ENCODE measurements at places on chromosomes 7 and 10.

DNA sequence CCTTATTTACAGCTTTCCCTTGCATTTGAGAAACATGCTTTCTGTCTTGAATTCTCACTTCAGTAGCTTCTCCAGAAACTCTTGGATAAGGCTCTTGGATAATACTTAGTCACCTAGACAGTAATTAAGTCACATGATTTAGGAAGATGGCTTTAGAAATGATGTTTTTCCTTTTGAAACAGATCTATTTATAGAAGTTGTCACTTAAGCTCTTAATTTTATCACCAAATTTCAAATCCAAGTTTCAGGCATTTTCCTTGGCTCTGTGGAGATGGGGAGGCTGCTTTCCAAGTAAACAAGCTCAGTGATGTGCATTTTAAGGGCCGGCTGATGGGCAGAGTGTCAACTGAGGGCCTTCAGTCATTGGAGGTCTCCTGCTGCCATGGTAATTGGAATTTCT lies 130.3 kb downstream of the SRI start:
- no peak for DNase-seq

GRCh38 chr7:140485500-140486265 lies 6.4 kb upstream of the MKRN1 start:
- DNase-seq, result no peak

DNA sequence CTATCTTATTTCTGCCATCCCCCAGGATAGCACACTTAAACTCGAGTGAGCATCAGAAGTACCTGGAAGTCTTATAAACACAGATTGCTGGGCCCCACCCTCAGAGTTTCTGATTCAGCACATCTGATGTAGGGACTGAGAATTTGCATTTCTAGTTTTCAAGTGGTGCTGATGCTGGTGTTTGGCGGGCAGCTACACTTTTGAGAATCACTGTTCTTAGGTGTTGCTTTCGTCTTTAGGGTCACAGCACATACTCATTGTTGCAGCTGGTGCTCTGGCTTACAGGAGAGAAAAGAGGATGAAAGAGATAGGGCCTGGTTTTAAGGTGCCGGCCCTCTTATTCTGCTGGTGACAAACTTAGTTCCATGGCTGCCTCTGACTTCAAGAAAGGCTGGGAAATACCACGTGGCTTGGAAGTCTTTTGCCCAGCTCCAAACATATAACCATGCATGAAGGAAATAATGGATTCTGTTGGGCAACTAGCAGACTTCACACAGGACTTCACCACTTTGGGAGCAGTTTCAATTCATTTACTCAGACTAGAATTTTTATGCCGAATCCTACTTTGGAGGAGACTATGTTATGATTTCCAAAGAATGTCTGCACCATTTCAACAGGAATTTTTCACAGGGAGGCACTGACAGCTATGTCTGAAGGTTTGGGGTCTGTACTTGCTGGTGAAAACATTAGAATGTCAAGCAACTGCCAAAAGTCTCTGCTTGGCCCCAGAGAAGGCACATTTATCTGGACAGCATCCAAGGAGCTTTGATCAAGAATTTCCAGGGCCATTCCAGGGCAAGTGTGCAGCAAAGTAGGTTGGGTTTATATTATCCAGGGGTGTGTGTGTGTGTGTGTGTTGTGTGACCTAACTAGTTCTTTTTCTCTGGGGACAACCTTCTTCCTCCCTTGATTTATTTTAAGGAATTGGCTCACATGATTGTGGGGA lies 6.9 kb upstream of the MINDY4 start:
- DNase-seq, result no peak

DNA sequence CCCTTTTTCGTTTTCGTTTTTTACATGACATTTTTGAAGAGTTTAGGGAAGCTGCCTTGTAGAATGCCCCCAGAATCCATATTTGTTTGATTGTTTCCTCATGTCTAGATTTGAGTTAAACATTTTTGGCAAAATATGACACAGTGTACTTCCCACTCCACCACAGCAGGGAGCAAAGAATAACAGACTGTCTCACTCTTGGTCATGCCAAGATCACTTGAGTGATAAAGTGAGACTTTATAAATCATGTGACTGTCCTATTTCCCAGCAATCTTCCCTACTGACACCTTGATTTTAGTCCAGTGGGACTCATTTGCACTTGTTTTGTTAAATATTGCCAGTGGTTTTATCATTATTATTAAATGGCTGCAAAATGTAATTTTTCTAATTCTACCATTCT lies 44.4 kb upstream of the USP6NL start:
- DNase-seq, result no peak

- DNase-seq, result no peak
Measured at GRCh38 chr10:89204621-89205185, 2.4 kb downstream of the CH25H start.

GRCh38 chr7:33220231-33220630 lies 90.9 kb downstream of the BBS9 start:
- DNase-seq, result no peak

- peak; percentile 77 for DNase-seq
Measured at GRCh38 chr10:5466451-5467206, 32.7 kb downstream of the CALML5 start.

DNA sequence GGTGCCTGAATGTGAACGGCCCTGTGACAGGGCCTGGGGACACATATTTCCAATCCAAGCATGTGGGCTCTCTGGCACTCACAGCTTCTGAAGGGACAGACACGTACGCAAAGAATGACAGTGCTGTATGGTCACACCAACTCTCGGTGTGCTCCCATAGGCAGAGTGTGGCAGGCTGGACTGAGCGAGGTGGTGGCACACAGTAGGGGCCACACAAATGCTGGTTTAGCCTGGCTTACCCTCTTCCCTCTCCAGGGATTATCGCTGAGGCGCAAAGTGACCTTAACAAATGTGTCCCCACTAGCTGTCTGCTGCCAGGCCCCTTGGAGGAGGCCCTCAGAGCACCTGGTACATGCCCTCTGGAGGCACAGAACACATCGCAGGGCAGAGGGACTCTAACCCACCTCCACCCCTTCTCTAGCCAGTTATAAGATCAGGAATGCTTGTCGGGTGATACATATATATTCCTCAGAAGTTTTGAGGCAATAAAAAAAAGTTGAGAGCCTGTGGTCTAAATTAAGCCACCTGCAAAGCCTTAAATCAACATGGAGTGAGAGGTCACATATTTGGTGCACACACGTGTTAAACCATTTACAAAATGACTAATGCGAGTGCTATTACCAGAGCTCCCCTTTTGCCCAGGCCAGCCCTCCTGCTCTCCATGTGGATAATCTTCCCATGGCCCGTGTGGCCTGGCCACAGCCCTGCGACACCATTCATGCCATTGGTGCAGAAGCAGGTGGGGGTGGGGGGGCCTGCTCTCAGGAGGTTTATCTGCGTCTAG lies 262.8 kb upstream of the GRB10 start:
- DNase-seq, result no peak

DNA sequence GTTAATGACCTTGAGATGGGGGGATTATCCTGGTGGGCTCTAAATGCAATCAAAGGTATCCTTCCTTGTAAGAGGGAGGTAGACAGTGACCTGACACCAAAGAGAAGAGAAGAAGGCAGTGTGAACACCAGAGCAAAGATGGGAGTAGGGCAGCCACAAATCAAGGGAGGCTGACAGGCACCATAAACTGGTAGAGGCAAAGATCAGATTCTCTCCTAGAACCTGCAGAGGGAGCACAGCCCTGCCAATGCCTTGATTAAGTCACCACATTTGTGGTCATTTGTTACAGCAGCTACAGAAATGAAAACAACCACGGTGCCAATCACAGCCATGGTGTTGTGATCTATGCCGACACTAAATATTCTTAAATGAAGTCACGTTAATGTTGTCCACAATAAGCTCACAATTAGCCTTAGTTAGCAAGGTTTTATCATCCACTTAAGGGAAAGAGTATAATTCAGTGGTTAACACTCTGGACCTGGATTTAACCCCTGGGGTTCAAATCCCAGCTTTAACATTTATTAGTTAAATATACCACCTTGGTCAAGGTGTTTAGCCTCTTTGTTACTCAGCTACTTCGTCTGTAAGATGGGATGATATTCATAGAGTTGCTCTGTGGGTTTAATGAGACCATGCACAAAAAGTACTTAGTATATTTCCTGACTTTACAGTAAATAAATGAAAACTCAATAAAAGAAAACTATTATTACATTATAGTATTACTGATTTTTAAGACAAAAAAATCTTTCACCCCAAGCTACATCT lies 70.8 kb downstream of the SGMS1 start:
- no peak for DNase-seq

DNA sequence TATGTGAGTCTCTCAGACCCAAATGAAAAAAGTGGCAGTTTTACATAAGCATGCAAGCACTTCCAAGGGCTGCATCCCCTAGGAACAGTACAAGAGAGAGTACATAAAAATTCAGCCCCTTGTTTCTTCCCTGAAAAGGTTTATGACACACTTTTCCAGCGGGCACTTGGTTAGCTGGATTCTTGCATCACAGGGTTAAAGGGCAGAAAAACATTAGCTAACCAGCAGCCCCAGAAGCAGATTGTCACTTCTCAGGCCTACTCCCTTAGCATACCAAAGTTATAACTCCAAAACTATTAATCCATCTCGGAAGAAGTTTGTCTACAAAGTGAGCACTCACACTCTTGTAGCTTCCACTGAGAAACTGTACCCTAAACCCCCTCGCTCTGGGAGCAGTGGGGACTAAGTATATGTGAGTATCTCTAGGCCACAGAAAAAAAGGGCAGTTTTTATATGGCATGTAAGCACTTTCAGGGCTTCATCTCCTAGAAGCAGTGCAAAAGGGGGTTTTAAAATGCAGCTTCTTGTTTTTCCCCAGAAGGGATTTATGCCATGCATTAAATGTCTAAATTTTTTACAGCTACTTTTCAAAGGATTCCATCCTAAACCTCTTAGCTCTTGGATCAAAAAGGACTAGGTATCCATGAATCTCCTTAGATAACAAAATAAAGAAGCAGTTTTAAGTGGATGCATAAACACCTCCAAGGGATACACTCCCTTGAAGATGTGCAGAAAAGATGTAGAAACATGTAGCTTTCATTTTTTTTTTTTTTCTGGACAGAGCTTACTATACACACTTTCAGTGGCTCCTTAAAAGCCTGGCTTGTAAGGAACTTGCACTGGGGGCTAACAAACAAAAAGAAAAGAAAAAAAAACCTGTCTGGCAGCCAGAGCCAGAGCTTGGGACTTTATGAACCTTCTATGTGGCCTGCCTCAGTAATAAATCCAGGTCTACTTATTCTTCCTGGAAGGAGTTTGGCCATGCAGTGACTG lies 956.7 kb downstream of the CCSER2 start:
- no peak for DNase-seq

- DNase-seq, result no peak
Measured at GRCh38 chr7:81331061-81332018, 412.5 kb upstream of the SEMA3C start.

- no peak for DNase-seq
Measured at GRCh38 chr7:82284936-82285519, 158.5 kb downstream of the CACNA2D1 start.

GRCh38 chr7:101951757-101952156 lies 134.3 kb downstream of the CUX1 start:
- DNase-seq, result peak; percentile 82

- no peak for DNase-seq
Measured at GRCh38 chr10:8811201-8811600, 756.7 kb downstream of the GATA3 start.

GRCh38 chr7:1912593-1913465 lies 242.8 kb downstream of the ELFN1 start:
- no peak for DNase-seq

- DNase-seq, result no peak
Measured at GRCh38 chr7:30115709-30116297, 19.0 kb upstream of the MTURN start.

- no peak for DNase-seq
Measured at GRCh38 chr10:131648386-131649020, 252.3 kb upstream of the PPP2R2D start.

GRCh38 chr10:64112701-64113355 lies 591.6 kb downstream of the REEP3 start:
- no peak for DNase-seq

GRCh38 chr10:133461841-133462240 lies 8.1 kb downstream of the SCART1 start:
- DNase-seq, result no peak

- no peak for DNase-seq
Measured at GRCh38 chr7:130087364-130087763, 17.0 kb downstream of the KLHDC10 start.

DNA sequence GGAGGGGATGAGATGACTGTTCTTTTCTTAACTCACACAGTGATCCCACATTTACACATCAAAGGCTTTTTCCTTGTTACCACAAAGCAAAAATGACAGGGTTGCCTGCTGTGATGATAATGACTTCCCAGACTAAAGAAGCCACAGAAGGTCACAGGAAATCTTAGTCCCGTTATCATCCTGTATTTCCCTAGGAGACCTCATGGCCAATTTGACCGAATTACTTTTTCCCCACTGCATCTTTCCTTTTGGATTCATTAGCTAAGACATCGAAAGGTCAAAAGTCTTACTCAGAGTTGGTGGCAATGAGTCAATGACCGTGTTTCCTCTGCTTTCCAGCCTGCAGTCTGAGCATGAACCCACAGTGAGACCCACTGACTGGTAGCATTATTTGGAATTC lies 130.1 kb upstream of the INHBA start:
- DNase-seq, result no peak

GRCh38 chr7:99829524-99830160 lies 1.8 kb downstream of the CYP3A43 start:
- no peak for DNase-seq

DNA sequence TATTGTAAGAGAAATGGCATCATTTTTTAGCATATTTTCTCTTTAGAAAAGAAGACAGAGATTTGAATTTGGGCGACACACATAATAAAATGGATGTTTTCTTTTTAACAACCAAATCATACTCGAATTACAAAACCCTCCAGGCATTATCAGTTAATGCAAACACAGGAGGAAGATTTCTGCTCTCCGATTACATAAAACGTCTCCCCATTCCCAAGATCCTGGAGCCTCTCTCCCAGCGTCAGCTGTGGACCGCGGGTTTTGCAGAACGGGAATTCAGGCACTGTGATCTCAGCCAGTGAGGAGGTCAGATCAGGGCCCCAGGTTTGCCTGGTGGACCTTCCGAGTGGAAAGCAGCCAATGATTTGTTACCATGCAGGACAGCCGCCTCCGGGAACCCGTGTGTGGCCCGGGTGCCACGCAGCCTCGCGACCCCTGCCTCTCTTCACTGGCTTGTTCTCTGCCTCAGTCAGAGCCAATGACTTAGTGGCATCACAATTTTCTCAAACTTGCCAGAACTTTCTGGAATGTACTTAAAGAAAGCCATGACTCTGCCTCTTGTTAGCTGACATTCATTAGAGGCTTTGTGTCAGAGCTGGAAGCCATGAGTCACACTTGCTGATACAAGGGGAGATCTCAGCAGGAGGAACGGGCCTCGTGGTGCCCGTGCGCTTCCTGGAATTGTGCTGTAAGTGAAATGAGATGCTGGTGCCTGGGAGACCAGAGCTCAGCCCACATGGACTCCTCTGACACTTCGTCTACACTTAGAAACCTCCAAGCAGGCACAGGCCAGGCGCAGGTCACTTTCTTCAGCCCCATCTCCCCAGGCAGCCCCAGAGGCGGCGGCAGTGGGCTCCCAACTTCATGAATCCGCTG lies 246.1 kb downstream of the KLF6 start:
- DNase-seq, result no peak

- no peak for DNase-seq
Measured at GRCh38 chr7:43648473-43649406, 65.8 kb downstream of the STK17A start.

GRCh38 chr7:42161719-42162118 lies 75.3 kb downstream of the GLI3 start:
- DNase-seq, result no peak

All from NCI-H2171 treated with DMSO at 0.1 percent for 48 hours (cell line).